CD4-positive, alpha-beta T cell treated with Interleukin-1 beta for 1 hour (primary cell): ENCODE measurements at places on chromosomes 6 and 20.

DNA sequence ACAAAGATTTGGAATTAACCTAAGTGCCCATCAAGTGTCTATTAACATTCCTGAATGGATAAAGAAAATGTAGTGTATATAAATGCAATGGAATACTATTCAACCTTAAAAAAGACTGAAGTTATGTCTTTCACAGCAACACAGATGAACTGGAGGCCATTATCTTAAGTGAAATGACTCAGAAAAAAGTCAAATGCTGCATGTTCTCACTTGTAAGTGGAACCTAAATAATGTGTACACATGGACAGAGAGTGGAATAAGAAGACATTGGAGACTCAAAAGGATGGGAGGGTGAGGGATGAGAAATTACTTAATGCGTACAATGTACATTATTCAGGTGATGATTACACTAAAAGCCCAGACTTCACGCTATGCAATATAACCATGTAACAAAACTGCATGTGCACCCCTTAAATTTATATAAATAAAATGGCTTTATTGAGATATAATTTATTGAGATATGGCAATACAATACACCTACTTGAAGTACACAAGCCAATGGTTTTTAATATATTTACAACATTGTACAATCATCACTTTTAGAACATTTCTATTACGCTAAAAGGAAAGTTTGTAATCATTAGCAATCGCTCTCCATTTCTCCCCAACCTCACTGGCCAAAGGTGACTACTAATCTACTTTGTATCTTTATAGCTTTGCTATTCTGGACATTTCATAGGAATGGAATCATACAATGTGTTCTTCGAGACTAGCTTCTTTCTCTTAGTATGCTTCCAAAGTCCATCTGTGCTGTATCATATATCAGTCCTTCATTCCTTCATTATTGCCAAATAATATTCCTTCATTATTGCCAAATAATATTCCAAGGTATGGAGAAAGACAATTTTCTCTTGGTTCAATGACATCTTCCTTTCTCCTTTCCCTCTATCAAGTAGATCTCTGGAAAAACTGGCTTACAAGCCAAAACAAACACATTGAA is 5.8 kb downstream of the STX7 start:
- DNase-seq: no peak

DNA sequence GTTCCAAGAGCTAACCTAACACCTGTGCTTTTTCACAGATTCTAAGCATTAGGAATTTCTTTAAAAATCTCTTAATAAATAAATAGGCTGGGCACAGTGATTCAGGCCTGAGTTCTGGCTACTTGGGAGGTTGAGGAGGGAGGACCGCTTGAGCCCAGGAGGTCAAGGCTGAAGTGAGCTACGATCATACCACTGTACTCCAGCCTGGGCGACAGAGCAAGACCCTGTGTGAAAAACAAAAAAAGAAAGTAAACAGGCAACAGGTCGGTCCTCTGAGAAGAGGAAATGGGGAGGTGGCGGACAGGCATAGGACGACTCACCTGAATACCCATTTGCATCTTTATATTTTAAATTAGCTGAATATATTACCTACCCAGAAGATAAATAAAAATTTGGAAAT is 26.5 kb downstream of the GMDS start:
- DNase-seq: no peak

DNA sequence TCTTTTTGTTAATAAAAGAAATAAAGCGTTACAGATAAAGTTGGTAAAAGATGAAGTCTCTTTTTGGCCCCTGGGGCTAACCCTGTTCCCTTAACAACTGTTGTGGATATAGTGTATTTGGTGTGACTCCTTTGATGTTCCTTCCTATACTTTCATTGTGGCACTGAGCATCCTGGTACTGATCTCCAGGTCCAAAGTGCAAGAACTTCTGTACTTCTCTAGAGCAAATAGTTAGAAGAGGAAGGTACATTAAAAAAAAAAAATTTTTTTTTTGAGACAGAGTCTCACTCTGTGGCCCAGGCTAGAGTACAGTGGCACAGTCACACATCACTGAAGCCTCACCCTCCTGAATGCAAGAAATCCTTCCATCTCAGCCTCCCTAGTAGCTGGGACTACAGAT is 6.2 kb downstream of the POFUT1 start:
- DNase-seq: no peak

DNA sequence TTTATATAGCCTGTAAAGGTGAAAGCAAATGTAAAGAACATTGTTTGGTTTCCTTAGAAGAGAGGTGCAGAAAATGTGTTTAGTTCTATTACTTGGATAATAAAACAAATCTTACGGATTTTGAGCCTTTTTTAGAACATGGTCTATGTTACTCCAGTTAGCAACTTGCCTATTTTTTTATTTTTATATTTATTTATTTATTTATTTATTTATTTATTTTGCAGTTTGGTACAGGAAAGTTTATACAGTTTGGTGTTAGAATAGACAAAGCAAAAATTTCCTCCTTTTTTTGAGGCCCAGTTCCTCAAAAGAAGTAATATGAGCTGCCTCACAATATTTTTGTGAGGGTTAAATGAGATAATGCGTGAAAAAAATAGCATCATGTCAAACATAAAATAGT is 41.6 kb upstream of the EEF1E1 start:
- DNase-seq: no peak

GRCh38 chr6:37495244-37495934 is 4.3 kb downstream of the CCDC167 start:
- DNase-seq: no peak

DNA sequence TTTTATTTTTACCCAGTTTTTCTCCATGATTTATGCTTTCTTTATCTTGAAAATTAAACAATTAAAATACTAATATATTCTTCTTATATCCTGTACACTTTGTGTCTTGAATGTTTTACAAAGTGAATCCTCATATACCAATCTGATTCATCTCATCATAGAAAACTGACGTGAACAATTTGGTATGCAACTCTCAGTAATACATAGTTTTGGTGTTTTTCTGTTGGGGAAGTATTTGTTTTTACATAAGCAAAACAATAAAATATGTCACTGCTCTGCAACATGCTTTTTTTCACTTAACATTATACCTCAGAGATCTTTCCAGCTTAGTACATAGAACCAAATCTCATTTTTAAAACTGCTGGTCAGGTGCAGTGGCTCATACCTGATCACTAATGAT is 14.7 kb downstream of the DNAAF9 start:
- no peak for DNase-seq

DNA sequence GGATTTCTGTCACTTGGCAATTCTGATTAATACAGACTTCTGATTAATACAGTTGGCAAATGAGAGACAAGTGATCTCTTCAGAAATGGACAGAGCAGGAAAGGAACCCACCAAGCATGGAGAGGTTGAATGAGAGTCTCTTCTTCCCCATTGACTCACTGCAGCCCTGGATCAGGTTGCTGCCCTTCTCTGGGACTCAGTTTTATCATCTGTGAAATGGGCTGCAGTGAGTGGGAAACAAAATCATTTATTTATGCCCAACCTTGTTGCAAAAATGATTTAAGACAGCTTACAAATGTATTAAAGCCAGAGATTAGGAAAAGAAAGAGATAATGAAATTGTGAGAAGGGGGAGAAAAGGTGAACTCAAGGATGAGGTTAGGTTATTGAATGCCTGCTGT is 20.8 kb upstream of the RSPO4 start:
- no peak for DNase-seq
